ENCODE measurements at places on chromosomes 6 and 20.

DNA sequence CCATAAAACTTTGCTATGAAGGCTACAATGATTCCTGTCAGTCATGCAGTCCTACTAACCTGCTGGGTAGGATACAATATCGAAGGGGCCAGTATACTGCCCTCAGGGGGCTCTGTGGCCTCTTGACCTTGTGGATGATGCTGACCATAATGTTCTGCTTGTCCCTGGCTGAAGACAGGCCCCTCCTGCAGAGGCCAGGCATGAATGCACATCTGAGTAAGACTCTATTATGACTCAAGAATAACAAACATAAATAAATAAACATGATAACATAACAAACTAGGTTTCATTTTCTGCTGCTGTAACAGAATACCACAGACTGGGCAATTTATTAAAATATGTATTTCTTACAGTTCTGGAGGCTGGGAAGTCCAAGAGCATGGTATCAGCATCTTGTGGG lies 44.0 kb upstream of the POU5F1 start:
- DNase-seq, result no peak

GRCh38 chr6:10719964-10720264 lies 3.0 kb upstream of the TMEM14C start:
- DNase-seq, result no peak

DNA sequence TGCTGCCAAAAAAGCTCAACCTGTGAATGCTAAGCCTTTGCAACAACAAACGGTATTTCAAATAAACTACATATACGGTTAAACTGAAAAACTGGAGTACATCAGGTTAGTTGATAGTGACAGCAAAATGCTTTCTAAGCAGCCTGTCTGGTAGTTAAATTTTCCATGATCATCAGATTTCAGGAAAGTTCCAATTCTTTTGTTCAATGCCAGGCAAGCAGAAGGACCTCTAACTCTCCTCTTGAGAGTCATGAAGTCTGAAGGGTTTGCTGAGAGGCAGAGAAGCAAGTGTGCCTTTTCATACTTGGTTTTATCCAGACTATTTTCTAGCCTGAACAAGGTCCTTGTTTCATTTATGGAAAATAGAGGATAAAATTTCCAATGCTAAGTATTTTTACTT lies 4.5 kb downstream of the FLRT3 start:
- no peak for DNase-seq

GRCh38 chr6:37717836-37718251 lies 20.2 kb upstream of the MDGA1 start:
- DNase-seq, result no peak

DNA sequence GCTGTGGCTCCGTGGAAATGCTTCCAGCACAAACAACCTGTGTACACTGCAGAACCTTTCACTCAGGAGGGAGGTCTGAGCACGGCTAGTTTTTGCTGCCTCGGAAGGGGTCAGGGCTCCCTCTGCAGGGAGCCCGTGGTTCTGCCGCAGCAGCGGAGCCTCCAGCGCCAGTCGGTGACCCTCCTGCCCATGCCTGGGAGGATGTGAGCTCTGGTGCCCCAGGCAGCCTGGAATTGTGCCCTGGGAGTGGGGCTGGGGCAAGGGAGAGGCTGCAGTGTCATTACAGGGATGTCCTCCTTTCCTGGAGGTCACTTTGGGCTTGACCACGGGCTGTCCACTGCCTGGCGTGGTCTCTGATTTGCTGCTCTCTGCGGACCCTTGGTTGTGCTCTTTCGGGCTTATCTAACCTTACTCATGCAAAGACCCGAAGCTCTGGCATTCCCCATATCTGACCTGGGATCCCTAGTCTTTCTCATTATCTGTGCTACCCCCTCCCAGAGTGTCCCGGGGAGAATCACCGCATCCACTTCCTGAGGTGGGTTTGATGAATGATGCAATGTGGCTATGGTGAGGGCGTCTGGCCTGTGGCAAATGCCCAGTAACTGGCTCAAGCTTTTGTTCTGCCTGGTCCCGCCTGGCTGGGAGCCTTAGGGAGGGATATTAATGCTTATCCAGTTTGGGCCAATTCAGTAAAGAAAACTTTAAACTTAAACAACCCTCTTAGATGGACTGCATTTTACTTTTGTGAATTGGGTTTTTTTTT lies 59.6 kb upstream of the TAGAP start:
- DNase-seq, result peak; percentile 25

All from GOT3 (cell line).